ENCODE measurements at places on chromosomes 5 and 9.

DNA sequence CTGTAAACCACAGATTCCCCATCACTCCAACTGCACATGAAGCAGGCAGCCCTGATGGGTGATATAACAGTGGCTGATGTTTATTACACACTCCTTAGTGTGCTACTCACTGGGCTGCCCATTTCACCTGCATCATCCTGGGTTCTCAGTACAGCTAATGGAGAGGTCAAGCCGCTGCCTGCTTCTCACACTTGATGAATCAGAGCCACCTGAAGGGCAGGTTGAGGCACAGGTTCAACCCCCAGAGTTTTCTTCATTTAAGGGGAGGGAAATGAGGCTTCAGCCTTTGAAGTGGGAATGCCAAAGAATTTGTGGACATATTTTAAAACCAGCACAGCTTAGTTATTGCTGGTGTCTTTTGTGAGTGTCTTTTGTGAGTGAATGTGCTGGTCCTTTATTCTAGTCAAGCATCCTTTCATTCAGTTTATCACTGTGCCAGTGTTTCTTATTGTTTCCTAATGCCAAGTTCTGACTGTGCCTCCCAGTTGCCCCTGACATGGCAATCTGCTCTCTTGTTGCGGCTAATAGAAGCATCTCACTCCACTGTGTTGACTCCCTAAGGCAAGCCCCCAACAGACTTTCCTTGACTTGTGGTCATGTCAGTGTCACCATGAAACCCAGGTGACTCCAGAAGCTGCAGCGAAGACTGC, 109.2 kb downstream of the FBXL7 start:
- DNase-seq: no peak

DNA sequence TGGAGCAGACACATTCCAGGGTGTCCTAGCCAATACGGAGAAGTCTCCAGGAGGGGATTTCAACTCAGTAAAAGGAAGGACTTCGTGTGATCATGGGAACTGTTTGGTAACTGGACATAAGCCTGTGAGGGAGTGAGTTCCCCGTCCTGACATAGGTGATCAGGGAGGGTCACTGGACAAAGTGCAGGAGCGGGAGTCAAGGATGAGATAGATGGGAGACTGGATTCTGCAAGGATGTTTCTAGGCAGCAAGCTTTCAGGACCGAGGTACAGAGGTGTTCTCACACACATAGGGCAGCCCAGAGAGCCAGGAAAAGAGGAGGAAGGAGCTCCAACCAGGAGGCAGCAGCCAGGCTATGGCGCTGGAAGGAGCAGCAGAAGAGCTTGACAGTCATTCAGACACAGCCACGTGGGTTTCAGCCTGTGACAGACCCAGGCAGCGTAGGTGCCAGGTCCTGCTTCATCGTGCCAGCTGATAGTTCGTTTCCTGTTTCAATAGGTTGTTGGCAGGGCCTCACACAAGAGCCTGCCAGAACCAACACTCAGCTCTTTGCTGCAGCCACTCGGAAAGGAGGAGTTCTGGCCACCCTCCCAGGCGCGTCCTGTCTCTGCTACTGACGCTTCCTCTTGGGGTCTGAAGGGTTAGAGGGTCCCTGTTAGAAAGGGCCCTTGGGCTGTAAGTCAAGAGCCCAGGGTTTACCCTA, 84.1 kb downstream of the AMBP start:
- peak; percentile 3 for DNase-seq

- DNase-seq: no peak
Observed at GRCh38 chr9:76943054-76943453, 37.1 kb upstream of the PRUNE2 start.

- DNase-seq: no peak
Observed at GRCh38 chr5:139904816-139905661, 109.4 kb downstream of the PSD2 start.

- no peak for DNase-seq
Observed at GRCh38 chr5:74647096-74647495, 6.6 kb upstream of the ENC1 start.

GRCh38 chr9:70020217-70020616, 23.4 kb upstream of the MAMDC2 start:
- no peak for DNase-seq

GRCh38 chr5:172909931-172910502, 49.2 kb upstream of the RPL26L1 start:
- DNase-seq: no peak

DNA sequence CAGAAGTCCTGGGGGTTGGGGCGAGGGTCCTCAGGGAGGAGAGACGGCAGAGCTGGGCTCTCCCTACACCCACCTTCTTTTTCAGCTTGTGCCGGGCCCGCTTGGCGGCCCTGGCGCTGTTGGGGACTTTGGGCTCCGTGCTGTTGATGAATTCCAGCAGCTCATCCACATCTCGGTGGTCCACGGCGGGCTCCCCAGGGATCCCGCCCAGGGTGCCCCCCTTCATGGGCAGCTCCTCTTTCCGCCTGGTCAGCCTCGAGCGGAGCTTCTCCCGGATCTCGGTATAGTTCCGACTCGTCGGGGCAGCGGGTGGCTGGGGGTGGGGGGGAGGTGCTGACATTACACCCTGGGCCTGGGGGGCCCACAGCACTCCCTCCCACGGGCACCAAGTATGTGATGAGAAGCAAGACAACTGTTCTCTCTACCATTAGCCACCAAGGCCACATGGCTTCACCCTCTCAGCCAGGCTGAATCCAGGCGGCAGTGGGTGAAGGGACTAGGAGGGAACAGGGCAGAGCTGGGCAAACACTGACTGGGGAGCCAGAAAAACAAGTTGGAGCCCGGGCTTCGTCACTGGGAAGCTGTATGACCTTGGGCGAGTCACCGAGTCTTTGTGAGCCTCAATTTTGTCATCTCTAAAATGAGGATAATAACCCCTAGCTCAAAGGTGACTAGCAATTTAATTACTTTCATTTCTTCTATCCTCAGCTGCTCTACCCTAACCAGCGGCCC, 14.6 kb upstream of the DDX41 start:
- DNase-seq: no peak

DNA sequence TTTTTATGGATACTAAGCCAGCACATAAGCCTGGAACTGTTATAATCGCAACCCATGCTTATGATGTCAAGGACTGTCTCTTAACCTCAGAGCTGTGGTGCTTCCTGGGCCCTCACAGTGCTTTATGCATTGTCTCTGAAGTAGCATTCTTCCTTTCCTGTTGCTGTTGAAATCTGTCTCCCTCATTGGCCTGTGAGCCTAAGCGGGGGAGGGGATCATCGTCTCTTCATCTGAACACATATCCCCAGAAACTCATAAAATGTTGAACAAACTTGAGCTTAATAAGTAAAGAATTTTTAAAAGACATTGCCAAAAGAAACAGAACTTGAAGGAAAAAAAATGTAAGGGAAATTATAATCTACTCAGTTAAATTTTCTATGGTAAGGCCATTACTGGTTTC, 80.3 kb downstream of the SGCD start:
- no peak for DNase-seq

DNA sequence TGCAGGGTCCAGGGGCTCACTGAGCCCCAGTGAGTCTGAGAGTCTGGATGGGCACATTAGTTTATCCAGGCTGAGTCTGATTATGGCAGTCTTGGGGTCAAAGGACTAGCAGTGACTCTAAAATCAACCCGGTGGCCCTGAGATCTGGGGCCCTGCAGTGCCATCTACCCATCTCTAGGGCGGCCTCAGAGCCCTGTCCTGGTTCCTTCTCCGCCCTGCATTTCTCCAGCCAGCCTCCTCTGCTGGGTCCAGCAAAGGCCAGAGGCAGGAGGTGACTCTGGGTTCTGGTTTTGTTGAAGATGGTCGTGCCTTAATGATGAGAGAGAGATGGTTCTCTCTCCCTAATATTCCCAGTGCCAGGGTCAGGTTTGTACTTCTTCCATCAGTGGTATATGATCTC, 15.0 kb downstream of the DCANP1 start:
- no peak for DNase-seq

DNA sequence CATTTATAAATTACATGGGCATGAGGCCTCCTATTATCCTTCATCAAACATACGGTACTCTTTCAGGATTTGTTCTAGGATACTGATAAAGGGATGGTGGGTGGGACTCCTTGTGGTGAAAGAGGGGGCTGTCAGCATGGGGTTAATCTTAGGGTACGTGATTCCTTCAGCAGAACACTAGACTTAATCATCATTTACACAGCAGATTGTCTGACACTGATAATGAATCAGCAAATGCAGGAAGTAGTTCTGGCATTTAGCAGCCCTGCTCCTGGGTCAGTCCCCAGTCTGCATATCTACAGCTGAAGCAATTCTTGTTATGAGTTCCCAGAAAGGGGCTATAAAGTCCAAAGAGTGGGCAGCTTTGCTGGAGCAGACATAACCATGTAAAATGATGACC, 384.6 kb downstream of the SPOCK1 start:
- DNase-seq: no peak

DNA sequence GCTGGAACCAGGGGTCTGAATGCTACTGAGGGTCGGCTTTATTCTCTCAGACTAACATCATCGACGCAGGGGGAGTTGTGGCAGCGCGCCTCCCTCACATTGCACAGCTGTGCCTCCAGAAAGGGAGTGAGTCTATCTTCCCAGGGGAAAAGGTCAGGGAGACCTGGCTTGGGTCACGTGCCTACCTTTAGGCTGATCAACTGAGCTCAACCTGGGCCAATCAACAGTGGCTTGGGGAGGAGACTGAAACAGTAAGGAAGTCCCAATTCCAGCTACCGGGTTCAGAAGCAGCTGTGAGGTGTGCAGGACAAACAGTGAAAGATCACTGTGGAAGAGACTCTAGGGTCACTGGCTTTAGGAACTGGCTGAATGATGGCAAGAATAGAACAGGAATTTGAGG, 14.3 kb downstream of the SNX30 start:
- no peak for DNase-seq
